Liver (tissue), 10 donors: ENCODE measurements at places on chromosomes 16 and 17.

- DNase-seq: no peak
Observed at GRCh38 chr17:74677558-74678466, 34.9 kb downstream of the CD300LF start.

DNA sequence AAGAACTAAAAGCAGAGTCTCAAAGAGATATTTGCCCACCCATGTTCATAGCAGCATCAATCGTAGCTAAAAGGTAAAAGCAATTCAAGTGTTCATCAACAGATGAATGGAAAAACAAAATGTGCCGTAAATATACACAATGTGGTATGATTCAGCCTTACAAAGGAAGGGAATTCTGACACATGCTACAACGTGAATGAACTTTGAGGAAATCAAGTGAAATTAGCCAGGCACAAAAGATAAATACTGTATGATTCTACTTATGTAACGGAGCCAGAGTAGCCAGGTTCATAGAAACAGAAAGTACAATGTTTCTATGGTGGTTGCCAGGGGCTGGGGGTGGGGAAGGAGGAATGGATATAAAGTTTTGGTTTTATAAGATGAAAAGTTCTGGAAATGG, 57.8 kb upstream of the IL34 start:
- DNase-seq: no peak

DNA sequence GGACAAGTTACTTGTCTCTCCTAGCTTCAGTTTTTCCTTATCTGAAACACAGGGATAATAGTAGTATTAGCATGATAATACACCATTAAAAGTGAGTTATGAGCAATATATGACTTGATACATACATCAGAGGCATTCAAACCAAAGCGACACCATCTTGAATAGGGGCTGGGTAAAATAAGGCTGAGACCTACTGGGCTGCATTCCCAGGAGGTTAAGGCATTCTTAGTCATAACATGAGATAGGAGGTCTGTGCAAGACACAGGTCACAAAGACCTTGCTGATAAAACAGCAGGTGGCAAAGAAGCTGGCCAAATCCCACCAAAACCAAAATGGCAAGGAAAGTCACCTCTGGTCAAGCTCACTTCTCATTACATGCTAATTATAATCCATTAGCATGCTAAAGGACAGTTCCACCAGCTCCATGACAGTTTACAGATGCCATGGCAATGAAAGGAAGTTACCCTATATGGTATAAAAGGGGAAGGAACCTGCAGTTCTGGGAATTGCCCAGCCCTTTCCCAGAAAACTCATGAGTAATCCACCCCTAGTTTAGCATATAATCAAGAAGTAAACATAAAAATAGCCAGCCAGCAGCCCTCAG, 37.2 kb upstream of the HS3ST3A1 start:
- DNase-seq: no peak

GRCh38 chr16:88684569-88685155, 1.6 kb downstream of the SNAI3 start:
- no peak for DNase-seq

DNA sequence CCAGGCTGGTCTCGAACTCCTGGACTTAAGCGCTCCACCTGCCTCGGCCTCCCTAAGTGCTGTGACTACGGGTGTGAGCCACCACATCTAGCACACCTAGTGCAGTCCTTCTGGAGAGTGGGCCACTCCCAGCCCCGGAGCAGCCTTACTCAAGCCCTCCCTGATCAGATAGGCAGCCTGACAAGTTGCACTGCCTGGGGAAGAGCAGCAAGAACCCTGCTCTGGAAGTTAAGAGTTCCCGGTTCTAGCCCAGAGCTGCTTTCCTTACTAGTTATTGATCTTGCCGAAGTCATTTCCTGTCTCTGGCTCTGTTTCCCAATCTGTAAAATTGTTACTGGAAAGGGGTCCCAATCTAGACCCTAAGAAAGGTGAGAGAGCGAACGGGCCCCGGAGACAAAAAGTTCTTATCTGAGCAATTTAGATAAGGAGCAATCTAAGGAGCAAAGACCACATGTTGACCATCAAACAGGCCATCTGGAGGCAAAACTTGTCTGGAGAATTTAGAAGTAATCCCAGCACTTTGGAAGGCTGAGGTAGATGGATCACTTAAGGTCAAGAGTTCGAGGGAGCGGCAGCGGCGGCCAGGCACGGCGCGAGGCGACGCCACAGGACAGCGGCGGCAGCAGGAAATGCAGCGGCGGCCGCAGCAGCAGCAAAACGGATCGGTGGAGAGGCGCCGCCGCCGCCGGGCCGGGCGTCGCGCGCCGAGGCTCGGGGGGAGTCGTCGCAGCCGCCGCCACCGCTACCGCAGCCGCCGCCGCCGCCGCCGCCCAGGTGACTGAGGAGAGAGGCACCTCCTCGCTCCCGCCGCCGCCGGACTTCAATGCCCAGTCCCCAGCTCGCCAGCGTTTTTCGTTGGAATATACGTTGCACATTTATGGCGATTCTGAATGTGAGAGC, 4.3 kb upstream of the NAGLU start:
- peak; percentile 63 for DNase-seq

DNA sequence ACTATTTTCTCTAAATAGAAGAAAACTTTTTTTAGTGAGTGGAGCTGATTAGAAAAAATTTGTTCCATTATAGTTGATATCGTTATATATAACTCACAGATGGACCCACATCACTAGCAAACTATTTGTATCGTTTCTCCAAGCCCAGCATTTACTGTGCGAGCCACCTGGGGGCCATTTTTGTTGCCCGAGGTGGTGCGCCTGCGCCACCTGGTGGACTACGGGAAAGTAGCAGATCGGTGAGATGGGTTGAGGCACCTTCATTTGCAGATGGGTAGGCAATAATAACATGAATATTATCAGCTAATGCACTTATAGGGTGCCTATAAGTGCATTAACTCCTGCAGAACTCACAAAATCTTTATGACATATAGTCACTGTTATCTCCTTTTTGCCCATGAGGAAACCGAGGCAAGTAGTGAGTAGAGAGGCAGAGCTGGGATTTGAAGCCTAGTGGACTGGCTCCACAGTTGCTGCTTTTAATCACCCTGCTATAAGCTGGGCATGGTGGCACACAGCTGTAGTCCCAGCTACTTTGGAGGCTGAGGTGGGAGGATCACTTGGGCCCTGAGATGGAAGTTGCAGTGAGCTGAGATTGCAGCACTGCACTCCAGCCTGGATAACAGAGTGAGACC, 23.2 kb upstream of the NTN1 start:
- peak; percentile 56 for DNase-seq

GRCh38 chr17:49249292-49249794, 18.8 kb upstream of the PHOSPHO1 start:
- DNase-seq: peak; percentile 88

DNA sequence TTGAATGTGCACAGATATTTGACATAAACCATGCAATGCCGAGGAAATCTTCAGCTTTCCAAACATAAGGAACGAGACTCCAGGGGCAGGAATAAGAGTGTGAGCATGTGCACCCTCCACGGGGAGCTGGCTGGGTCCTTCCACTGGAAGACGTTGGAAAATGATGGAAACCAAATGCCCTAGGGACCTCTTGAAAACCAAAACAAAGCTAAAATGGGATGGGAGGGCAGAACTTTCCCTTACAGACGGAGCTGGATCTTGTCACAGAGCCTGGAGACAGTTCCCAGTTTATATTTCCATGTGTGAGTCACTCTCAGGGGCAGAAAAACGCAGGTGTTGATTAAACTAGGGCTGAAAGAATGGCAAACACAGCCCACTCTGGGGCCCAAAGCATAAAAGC, 34.4 kb upstream of the DNAH17 start:
- no peak for DNase-seq

DNA sequence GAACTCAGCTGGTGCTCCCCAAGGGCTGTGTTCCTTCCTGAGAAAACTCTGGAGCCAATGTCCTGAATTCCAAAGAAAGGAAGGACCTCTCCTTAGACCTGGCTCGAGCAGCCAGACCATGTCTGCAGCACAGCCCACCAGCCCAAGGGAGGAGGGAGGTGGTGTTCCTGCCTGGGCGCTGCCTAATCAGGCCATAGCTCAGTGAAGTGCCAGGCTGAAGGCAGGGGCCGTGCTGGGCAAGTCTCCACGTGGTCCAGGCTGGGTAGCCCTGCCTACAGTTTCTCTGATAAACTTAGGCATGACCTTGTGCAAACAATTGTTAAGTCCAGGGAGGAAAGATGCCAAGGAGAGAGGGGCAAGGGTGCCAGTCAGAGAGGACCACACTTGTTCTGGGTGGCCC, 76.8 kb downstream of the MPRIP start:
- DNase-seq: no peak

DNA sequence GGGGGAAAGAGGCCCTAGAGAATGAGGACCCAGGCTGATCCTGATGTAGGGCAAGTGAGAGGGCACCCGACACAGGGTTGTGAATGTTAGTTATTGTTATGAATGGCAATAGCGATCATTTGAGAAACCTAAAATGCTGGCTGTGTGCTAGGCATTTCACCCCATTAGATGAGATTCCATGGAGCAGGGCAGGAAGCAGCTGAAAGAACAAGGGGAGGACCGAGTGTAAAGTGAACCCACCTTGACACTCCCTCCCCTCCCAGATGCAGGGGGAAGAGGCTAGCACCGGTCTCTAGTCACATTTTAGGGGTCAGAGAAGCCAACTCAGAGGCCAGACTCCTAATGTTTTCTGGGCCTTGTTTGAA, 553 bp upstream of the CORO6 start:
- DNase-seq: no peak

DNA sequence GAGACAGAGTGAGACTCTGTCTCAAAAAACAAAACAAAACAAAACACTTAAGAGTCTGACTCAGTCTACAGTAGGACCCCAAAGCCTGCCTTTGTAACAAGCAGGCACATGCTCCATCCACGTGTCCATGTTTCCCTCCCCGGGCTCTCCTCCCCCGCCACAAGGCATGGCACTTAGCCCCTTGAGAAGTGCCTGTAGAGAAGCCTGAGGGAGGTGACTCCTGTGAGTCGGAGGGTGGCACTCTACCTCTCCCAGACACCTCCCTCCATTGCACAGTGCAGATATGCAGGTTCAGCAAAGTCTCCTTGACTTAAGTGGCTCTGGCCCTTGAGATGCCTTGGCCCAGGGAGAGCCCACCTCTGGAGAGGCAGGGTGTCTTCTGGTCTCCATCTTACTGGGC, 6.8 kb downstream of the FHOD1 start:
- DNase-seq: no peak

GRCh38 chr16:23537390-23537789, 19.8 kb downstream of the EARS2 start:
- no peak for DNase-seq

DNA sequence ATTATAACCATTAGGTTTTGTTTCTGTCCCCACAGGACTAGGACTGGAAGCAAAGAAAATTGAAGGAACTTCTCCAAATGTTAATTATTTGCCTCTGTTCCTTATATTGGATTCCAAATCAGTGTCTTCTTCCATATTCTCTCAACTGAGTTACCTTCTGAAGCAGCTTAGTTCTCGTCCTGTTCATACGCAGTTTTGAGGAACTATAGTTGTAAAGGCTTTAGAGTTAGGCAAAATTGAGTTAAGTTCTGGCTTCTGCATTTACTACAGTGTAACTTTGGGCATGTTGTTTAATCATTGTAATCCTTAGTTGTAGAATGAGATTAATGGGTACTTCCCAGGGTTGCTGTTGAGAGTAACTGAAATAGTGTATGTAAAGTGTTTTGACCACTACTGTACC, 11.2 kb downstream of the CBFB start:
- DNase-seq: no peak

GRCh38 chr16:2250652-2251295, 613 bp downstream of the ECI1 start:
- no peak for DNase-seq

DNA sequence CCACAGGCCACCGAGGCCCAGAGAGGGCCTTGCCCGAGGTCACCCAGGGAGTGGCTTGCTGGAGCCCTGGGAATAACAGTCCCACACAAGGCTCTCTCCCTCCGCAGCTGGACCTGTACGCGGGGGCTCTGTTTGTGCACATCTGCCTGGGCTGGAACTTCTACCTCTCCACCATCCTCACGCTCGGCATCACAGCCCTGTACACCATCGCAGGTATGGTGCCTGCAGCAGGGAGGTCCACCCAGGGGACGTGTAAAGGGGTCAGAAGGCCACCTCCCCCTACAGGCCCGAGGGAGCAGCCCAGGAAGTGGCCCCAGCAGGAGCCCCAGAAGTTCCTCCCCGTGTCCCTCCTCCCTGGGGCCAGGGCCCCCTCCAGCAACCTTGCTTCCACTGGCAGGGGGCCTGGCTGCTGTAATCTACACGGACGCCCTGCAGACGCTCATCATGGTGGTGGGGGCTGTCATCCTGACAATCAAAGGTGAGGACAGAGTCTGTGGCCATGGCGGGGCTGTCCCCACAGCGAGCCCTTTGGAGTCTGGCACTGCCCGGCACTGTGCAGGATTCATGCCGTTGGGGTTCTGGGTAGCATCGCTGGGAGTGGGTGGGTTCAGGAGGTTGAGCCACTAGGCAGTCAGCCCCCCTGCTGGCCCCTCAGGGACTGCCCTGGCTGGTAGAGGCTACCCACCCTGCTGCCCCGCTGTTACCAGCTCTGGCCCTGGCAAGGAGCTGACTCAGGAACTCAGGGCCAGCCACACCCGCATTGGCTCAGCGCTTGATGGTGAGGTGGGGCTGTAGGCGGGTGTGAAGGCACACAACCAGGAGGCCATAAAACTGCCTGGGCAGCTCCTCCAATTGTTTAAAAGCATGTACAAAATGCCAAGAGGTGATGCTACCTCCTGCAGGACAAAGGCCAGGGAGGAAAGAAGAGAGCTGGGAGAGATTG, 17.3 kb downstream of the SLC5A10 start:
- no peak for DNase-seq

GRCh38 chr16:88467541-88467944, 14.5 kb downstream of the ZFPM1 start:
- no peak for DNase-seq

GRCh38 chr17:79874329-79874981, 35.2 kb upstream of the CBX4 start:
- DNase-seq: no peak

- DNase-seq: no peak
Observed at GRCh38 chr17:2398655-2399571, 1.9 kb downstream of the MNT start.

- no peak for DNase-seq
Observed at GRCh38 chr17:81350320-81350890, 44.9 kb upstream of the BAHCC1 start.

DNA sequence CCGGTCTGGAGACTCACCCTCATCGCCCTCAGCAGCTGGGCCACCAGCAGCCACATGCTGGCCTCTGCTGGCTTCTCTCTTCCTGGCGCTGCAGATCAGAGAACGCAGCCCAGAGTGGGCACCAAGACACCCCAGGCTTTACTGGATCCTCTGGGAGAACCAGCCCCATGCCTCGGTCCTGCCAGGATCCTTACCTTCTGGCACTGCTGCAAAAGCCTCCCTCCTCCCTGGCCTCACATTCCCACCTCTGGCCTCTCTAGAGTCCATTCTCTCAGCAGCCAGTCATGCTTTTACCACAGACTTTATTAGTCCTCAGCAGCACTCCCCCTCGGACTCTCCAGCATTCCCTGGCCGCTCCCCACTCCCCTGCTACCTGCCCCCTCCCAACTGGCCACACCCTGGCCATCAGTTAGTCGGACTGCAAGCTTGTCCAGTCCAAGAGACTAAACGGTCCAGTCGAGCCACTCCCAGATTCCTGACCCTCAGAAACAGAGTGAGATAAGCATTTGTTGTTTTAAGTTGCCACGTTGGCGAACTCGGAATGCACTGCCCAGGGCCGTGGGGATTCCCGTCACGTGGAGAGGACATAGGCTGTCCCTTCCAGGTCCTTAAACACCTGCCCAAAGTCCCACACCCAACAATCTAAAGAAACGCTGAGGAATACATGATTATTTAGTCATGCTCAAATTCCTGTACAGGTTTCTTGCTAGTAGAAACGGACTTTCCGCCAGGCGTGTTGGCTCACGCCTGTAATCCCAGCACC, 5.9 kb upstream of the SPG7 start:
- no peak for DNase-seq

GRCh38 chr17:65629234-65629690, 67.8 kb upstream of the AXIN2 start:
- DNase-seq: no peak
